ENCODE measurements at places on chromosomes 1 and 21.

- no peak for DNase-seq
These were observed 96.6 kb downstream of the DDX20 start for GRCh38 chr1:111852261-111852721.

- no peak for DNase-seq
These were observed 207.1 kb downstream of the SLC35F3 start for GRCh38 chr1:234111458-234112142.

DNA sequence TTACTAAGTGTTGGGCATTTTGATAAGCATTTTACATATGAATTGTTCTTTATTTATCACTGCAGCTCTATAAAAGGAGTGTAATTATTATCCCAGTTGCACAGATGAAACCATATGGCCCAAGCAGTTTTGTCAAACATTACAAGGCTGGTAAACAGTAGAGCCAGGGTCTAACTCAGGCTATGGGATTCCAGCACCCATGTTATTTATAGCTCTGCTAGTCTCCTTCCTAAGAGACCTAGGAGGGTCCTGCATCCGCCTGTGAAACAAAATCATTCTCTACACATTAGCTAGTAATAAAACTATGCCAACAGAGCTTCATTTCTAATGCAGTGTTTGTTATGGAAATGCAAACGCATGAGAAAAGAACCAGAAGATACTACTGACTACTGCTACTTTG lies 58.6 kb downstream of the IL23R start:
- no peak for DNase-seq

DNA sequence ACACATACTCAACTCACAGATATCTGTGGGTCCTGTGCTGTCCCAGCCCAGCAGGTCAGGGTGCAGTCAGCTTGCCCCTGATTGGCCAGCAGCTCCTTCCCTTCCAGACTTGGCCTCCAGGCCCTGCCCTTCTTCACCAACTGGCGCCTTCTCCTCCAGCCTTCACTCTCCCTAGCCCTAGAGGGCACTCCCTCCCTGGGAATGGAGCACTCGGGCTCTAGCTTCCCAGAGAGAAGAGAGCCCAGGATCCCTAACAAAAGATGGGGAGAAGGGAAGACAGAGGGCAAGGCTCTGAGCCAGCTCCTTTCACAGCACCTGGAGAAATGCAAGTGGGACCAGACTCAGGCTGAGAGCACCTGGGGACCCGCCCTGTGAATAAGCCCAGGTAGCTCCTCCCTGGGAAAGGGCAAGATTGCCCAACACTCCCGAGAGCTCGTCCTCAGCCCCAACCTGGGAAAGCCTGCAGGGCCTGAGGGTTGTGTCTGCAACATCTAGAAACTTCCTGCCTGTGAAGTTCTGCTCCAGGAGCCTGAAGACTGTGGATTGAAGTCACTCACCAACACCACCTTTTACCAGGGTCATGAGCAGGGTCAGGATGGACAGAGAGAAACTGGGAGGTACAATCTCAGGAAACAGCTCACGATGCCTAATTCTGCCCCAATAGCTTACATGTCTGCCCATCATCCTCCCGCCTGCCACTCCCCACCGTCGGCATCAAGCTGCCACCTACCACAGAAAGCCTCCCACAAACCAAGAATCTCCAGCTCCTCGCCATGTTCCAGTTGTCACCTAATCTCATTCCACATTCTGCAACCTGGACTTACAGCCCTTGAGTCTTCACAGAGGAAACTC lies at the start of gene PGLYRP4:
PGLYRP4 (minus strand) TSS at position 331 of the 852 bp plus-strand sequence. CDS start 909 bp downstream, outside the sequence.
- peak; percentile 88 for DNase-seq

GRCh38 chr1:28439320-28439719 lies 66.5 kb upstream of the RCC1 start:
- no peak for DNase-seq

DNA sequence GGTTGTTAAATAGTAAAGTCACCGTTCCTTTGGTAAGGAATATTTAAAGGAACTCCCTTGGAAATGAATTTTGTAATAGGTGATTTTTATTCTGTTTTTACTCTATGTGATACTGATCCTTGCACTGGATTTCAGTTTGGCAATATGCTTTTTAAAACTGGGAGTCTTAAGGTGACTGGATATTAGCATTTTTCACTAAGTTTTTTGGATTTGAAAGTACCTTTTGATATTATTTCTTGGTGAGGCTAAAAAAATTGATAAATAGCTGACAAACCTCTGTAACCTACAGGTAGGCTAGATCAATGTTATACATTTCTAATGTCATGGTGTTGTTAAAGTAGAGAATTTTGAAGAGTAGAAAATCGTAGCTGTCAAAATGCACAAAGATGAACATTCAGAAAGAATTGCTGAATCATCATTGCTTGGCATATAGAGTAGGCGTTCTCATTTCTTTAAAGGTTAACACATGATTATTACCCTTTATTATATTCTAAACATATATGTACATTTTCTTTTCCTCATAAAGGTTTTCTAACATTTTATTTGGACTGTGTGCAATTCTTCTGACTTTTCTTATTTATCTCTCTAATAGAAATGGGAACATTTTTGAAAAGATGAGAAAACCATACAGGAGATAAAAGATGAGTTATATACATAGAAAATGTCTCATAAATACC lies 1.5 kb upstream of the DNAJB4 start:
- no peak for DNase-seq

GRCh38 chr1:217393896-217394295 lies 237.0 kb downstream of the GPATCH2 start:
- DNase-seq: peak; percentile 55

GRCh38 chr1:114152508-114153260 lies 985 bp downstream of the SYT6 start:
- no peak for DNase-seq

DNA sequence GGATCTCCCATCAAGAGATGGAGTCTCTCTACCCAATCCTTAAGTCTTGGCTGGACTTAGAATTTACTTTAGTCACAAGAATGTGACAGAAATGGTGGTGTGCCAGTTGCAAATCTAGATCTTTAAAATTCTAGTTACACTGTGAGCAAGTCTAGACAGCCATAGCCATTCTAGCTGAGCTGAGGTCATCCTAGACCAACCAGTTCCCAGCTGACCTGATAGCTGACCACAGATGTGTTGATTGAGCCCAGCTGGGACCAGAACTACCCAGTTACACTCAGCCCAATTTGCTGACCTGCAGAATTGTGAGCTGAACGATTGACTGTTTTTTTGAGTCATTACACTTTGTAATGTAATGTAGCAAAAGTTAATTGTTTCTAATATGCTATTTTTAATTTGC lies 251.8 kb downstream of the ADGRL2 start:
- DNase-seq: no peak

DNA sequence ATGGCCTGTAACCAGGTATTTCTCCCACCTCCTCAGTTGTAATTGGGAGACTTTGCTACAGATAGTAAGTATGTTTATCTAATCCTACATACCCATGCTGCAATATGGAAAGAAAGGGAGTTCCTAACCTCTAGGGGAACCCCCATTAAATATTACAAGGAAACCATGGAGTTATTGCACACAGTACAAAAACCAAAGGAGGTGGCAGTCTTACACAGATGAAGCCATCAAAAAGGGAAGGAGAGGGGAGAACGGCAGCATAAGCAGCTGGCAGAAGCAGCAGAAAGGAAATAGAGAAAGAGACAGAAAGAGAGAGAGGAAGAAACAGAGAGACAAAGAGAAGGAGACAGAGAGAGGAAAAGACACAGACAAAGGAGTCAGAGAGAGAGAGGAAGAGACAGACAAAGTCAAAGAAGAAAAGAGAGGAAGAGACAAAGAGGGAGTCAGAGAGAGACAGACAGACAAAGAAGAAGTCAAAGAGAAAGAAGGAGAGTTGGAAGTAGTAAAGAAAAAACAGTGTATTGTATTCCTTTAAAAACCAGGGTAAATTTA lies 142.9 kb downstream of the FASLG start:
- no peak for DNase-seq

GRCh38 chr1:230820568-230820967 lies 47.8 kb downstream of the C1orf198 start:
- DNase-seq: peak; percentile 83

GRCh38 chr21:39604951-39605350 lies 7.8 kb upstream of the B3GALT5 start:
- DNase-seq: peak; percentile 90

- no peak for DNase-seq
These were observed 11.1 kb downstream of the CHAF1B start for GRCh38 chr21:36396325-36396724.

DNA sequence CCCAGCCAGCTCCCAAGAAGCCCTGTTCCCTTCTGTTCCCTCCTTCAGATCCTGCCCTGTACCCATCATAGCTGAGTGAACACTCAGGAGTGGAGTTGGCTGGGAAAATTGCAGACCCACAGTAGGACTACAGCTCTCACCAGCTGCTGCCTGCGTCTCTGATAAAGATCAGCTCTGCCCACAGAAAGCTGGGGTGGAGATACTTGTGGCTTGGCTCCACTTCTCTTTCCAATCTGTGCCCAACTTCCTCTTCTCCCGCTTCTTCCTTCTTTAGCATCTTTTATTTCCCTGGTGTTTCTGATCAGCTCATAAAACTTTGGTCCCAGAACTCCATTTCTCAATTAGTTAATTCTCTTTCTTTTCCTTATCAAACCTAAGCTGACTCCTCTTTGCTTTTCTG lies 5.5 kb upstream of the CD1A start:
- no peak for DNase-seq

GRCh38 chr1:199678771-199679170 lies 348.7 kb upstream of the NR5A2 start:
- DNase-seq: no peak

GRCh38 chr21:15199414-15200383 lies 134.9 kb upstream of the NRIP1 start:
- DNase-seq: no peak

DNA sequence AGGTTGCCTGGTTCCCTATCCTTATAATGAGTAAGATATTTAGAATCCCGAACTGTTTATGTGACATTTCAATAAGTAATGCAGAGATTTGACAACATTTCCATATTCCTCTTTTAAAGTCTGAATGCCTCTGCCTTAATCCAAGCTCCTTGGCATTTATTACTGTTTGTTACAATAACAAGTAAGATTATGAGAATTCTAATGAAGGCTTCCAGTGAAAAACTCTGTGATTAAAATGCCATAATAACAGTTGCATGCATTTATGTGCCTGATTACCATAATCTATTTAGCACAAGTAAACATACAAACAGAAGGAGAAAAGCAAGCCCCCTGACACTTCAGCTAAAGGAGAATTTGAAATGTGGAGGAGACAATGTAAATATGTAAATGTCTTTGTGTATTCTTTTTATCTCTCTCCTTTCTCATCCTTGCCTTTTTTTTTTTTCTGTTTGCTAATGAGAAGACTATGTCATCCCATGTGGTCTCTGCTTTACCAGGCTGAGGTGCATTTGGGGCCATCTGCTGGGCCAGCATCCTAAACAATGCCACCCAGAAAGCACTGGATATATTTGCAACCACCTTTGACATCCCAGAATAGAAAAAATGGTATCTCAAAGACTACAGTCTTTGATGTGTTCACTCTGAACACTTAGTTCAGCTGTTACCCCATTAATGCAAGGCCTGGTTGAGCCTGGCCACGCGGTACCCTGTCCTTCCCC lies 17.2 kb upstream of the OLIG2 start:
- DNase-seq: no peak

DNA sequence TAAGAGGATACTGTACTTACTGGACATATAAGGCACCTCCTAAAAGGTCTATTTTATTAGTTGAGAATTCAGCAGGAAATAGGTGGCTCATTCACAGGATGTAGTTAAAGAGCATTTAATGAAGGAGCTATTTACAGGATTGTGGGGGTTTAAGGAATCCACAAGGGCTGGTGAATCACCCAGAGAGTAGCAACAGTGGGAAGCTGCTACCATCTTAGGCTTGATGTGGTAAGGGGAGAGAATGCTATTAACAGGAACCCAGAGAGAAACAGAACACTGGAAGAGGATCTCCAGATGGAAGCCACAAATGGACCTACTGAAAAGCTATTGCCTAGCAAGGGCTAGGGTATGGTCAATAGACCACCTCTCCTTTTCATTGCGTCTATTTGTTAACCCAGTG lies 52.0 kb upstream of the COL11A1 start:
- no peak for DNase-seq

DNA sequence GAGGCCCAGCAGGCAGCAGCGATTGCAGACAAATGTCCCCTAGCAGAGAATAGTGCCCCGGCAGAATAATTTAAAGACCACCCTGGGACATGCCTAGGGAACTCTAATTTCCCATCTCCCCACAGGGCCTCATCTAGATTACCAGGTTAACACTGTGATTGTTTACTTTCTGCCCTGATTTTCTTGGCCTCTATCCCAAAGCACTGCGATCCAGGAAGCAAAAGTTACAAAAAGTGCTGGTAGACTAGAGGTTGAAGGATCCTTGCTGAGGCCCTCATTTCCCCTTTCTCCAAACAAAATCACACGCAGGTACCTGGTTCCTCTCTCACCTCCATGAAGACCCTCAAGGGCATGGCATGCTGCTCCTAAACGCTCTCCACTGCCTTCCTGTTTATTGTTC lies 229.7 kb downstream of the C1orf94 start:
- peak; percentile 74 for DNase-seq

DNA sequence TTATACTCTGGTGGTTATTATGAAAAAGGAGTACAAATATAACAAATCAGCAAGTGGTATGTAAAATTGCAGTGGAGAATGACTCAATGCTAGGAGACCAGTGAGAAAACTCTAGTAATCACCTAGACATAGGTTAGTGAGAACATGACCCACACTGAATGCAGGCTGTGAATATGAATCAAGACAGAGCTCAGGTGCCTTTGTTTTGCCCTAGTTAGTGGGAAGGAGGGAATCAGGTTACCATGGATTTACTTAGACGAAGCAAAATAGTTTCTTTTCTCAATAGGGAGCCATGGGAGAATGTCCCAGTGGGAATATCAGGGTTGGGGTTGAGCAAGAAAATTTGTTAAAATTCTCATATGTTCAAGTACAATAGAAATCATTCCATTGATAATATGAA lies 10.6 kb upstream of the GCLM start:
- DNase-seq: no peak

GRCh38 chr1:242016479-242016878 lies 17.6 kb upstream of the MAP1LC3C start:
- DNase-seq: no peak

DNA sequence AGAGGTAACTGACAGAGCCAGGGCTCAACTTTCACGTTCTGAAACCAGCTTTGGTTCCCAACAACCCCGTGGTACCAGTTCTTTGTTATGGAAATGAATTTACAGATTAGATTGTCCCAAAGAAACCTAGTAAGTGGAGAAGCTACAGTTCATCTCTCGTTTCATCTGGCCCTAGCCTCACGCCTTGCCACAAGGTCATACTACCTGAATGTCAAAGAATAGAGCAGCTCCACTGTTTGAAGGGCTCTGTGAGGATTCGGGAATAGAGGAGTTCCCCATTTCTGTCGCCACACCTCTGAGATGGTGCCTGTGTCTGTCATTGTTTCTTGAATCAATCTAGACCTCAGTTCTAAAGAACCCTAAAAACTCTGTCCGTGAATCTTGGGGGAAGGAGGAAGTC lies 15.0 kb upstream of the CDC42 start:
- DNase-seq: no peak
